ENCODE measurements at places on chromosomes 13 and 19.

DNA sequence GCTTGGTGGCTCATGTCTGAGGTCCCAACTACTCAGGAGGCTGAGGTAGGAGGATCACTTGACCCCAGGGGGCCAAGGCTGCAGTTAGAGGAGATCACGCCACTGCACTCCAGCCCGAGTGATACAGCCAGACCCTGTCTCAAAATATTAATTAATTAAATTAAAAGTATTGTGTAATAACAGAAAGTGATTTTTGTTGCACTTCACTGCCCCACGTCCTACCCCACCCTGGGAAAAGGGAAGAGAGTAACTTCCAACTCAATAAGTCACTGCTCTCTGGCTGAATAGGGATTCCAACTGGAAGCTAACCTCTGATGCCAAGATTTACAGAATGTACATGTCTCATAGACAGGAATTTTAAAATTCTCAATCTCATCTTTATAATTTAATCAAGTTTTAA, 47.2 kb downstream of the ZNF611 start:
- DNase-seq = no peak

DNA sequence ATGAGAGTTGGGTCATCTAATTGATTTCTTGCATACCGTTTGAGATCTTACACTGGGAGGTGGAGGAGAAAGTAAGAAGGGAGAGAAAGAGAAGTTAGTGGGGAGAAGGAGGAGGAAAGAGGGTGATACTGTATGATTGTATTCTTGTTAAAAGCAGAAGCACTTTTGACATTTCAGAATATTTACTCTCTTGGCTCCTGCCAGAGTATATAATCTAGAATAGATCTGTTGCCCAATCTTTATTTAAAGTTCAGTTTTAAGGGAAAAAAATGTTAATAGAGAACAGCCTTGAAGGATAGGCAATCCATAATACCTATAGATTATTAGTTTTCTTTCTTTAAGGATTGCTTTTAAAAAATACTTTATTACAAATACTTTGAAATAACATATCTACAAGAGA, 41.5 kb downstream of the PDS5B start:
- DNase-seq = no peak

- DNase-seq = no peak
Measured at GRCh38 chr19:43439032-43439708, 24.5 kb downstream of the TEX101 start.

DNA sequence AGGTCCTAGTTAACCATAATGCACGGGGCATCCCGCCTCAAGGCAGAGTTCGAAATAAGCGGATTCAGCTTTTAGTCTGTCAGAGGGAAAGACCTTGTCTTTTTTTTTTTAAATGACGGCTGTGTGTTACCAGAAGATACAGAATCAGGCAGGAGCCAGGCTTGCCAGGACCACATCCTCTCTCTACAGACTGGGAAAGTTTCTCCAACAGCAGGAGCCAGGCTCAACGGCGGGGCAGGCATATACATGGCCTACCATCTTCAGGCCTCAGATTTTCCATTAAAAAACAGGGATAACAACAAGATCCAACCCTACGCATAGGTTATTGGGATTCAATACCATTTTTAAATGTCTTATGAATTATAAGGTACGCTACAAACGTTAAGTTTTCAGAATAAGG, 17.8 kb downstream of the IRS2 start:
- DNase-seq = no peak

- DNase-seq = no peak
Measured at GRCh38 chr13:44651209-44651608, 75.1 kb upstream of the TSC22D1 start.

All from NCI-H345 (cell line).